T47D (cell line): ENCODE measurements at places on chromosomes 12 and 14.

- DNase-seq: no peak
Observed at GRCh38 chr14:35553808-35554207, 19.8 kb downstream of the INSM2 start.

DNA sequence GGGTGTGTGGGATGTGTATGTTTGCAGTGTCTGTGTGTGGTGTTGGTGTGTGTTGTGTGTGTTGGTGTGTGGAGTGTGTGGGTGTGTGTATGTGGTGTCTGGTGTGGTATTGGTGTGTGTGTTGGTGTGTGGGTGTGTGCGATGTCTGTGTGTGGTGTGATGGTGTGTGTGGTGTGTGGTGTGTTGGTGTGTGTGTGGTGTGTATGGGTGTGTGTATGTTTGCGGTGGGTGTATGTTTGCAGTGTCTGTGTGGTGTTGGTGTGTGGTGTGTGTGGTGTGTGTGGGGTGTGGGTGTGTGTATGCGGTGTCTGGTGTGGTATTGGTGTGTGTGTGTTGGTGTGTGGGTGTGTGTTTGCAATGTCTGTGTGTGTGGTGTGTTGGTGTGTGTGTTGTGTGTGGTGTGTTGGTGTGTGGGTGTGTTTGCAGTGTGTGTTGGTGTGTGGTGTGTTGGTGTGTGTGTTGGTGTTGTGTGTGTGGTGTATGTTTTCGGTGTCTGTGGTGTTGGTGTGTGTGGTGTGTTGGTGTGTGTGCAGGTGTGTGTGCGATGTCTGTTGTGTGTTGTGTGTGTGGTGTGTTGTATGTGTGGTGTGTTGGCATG is 15.7 kb downstream of the MLXIP start:
- no peak for DNase-seq

- no peak for DNase-seq
Observed at GRCh38 chr12:59314209-59314608, 281.6 kb upstream of the SLC16A7 start.

DNA sequence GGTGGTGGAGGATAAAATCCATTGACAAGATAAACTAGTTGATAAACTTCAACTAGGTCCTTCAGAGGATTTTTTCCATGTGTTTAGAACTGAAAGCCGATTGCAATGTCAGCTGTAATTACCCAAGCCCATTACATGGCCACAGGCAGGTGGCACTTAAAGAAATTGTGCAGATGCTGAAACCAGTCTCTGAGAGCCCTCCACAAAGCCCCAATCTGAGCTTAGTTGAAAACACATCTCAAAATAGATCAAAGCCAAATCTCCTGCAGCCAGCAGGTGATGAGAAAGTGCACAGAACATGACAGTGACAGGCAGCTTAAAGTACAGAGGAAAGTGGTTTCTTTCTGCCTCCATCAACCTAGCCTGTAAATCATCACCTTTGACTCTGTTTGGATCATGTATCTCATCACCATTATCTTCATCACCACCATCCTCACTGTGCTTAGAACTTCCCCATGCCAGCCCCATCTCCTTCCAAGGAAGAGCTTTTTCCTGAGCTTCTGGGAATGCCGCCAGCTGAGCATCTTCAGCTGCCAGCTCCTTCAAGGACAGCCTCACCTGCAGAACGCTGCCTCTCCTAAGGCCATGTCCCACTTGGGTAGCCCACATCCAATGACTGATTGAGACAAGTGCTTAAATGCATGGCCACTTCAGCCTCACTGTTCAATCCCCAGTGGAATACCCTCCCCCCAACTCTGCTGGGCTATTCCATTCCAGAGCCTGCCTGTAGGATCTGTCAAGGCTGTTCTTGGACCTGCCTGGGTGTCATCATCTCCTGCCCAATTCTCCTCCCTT is 219.5 kb upstream of the TMEM132C start:
- no peak for DNase-seq

DNA sequence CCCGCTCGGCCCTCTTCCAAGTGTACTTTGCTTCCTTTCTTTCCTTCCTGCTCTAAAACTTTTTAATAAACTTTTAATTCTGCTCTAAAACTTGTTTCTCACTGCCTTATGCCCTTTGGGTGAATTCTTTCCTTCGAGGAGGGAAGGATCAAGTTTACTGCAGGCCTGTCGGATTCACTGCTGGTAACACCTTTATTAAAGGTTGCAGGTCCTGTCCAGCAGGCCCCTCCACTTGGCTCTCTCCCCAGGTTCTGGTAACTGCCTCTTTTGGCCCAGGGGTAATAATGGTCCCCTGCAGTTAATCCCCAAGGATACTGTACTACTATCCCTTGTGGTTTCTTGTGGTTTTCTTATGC is 152.7 kb upstream of the EEA1 start:
- no peak for DNase-seq

- DNase-seq: no peak
Observed at GRCh38 chr12:127393896-127394295, 873.1 kb upstream of the TMEM132C start.

- DNase-seq: no peak
Observed at GRCh38 chr12:47547077-47547476, 158.8 kb downstream of the RPAP3 start.

DNA sequence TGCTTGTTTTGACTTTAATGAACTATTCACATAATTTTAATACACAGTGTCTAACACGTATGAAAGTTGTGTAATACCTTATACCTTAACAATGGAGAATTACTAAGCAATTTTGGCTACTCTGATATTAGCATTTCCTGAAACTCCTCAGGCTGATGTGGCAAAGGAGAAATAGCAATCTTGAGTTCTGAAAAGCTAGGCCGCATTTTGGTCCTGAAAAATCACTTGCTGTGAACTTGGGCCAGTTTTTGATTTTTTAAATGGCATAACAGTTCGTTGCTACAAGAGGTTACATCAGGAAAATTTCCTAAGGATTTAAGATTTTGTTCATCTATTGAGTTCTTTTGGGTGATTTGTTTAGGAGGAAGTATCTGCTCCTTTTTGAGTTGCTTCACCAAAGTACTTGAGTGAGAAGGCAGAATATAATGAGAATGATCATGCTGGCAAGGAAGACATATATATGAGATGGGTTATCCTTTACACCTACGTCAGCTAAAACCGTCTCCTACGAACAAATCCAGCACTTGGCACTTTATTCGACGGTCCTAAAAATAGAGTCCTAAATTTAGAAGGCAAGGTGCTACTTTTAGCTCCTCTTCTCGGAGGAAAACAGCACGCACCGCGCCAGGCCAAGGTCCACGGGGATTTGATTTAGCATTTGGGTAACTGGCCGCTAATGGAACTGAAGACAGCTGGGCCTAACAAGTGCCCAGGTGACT is 32.2 kb downstream of the MIA2 start:
- DNase-seq: no peak
